ENCODE measurements at places on chromosomes 7 and 10.

- DNase-seq = no peak
Measured at GRCh38 chr10:128499956-128500355, 373.7 kb upstream of the MKI67 start.

DNA sequence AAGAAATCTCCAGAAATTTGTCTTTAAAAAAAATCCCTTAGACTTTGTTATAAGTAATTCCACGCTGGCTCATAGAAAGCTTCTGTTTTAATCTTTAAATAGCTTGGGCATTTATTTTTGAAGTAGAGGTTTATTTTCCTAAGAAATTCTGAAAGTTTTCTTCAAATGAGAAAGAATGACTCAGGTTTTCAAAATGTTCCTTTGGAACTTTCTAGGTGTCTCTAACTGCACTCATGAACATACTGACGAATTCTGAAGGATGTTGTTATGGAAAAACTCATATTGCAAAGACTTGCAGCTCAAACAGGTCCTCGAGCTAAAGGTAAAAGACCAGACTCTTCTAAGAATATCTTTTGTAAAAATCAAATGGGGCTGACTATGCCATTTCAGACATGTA is 10.7 kb downstream of the DGKI start:
- DNase-seq = no peak

DNA sequence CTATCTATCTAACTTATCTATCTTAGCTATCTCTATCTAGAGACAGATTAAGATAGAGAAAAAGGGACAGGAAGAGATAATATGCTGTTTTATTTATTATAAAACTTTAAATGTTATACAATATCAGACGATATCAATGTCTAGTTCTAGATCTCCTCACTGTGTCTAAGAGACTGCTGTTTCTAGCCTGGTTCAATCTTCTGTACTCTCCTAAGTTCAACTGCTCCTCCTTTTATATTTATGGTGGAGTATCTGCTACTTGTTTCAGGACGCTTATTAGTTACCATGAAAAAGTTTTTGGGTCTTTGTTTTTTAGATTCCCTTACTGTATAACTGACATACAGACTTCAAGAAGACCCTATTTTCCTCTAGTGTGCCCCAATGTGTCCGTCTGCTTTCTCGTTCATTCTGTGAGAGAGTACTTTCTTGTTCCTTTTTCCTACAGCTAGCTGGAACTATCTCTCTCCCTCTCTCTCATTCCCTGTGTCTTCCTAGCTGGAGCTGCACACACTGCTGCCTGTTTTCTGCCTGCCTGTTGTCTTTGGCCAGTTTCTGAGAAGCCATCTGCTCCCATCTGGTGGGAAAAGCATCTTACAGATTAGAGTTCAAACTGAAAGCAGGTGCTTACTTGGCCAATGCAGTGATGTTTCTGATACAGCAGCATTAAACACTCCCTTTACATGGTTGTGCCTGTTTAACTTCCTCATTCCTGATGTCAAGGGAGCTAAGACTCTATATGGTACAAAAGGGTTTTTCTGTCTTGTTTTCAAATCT is 49.4 kb upstream of the ARL4A start:
- DNase-seq = no peak

DNA sequence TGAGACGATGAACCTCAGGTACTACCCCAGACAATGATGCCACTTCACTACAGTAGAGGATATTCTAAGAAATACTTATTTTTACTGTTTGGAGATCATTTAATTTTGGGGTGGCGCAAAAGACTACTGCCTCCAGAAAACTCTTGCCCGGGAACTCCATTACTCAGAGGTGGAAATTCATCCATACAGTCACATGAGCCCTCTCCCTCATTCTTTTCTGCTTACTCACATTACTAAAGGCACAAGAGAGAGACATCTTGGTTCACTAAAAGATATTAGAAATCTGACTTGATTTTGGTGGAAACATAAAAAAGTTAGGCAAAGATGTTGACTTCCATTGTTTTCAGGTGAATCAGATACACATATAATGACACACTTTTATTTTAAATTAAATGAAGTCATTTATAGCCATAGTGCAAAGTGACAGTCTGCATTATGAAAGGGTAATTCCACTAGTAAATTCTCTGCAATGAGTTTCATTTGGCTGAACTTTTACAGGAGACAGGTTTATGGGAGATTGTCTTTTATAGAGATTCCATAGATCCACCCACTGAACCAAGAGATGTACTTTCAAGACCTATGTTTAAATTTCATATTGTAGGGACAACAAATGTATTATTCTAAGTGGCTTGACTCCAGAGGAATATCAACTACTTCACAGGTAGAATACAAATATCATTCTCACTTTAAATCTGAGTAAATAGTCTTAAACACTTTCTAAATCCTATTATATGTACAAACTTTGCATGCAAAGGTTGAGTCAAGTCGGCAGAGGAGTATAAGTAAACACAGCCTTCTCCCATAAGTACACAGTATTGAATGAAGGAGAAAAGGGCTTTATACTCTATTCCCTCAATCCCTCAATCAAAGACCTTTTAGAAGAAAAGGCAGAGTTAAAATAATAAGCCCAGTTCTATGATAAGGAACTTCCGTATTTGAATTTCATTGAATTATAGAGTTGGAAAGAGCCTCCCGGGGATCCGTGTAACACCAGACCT is 18.8 kb downstream of the NEBL start:
- DNase-seq = no peak

GRCh38 chr10:74518061-74518460 is 308.3 kb upstream of the KAT6B start:
- DNase-seq = no peak

- no peak for DNase-seq
Measured at GRCh38 chr10:117656385-117657367, 114.1 kb downstream of the EMX2 start.

DNA sequence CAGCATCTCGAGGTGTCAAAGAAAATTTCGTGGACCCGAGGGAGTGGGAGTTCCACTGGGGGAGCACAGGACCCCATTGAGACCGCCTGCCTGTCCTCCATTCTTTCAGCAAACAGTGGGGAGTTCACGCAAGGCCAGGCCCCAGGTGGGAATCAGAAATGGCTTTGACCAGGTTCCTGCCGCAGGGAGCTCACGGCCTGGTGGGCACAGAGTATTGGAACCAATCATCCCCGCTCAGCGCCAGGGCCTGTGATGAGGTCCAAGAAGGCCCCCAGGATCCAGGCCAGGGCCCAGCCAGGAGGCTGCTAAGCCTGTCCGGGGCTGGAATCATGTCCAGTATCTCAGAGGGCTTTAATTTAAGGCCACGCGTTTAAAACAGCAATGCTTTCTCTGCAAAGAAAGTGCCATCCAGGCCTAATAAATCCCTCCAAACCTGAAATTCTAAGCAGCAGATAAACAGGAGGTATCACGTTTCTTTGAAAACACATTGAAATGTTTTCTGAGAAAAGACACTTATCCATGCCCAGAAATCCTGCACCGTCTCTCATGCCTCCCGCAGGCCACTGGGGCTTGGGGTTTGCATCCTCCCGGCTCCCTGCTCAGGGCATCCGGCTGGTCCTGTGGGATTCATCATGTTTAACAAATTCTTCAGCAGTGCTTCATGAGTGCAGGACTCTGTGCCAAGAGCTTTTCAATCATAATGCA is 125.7 kb downstream of the OAT start:
- DNase-seq = no peak

- no peak for DNase-seq
Measured at GRCh38 chr10:20922033-20922432, 24.9 kb upstream of the NEBL start.

- peak; percentile 22 for DNase-seq
Measured at GRCh38 chr7:108570146-108570755, 577 bp downstream of the DNAJB9 start.

DNA sequence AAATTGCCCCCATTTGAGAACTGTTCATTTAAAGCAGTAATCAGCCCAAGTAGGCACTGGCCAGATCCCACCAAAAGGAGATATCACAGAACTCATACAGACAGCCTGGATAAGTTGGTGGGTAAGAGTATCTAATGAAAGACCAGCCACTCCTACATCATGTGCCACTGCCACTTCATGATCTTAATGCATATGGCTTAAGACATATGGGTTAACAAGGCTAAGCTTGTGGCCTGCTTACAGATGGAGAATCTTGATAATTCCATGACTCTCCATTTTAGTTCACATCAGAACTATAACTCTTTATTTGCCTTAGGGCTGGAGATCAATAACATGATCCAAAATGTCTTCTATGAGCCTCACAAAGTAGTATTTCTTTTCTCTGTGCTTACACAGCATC is 6.8 kb upstream of the IFIT1B start:
- DNase-seq = no peak

DNA sequence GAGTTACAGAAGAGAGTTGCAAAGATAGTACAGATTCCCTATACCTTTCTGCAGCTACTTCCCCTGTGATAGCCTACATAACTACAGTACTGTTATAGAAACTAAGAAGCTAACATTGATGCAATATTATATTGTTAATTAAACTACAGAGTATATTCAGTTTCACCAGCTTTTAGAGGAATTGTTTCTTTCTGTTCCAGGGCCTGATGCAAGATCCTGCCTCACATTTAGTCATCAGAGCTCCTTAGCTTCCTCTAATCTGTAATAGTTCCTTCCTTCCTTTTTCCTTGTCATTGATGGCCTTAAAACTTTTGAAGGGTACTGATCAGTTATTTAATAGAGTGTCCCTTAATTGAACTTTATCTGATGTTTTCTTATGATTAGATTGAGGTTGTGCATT is 56.8 kb downstream of the SDHAF3 start:
- DNase-seq = no peak

- DNase-seq = peak; percentile 89
Measured at GRCh38 chr7:12686234-12686890, 1.1 kb upstream of the ARL4A start.

- no peak for DNase-seq
Measured at GRCh38 chr10:78130966-78131710, 97.5 kb downstream of the RPS24 start.

- no peak for DNase-seq
Measured at GRCh38 chr7:55028011-55028410, 9.2 kb downstream of the EGFR start.

DNA sequence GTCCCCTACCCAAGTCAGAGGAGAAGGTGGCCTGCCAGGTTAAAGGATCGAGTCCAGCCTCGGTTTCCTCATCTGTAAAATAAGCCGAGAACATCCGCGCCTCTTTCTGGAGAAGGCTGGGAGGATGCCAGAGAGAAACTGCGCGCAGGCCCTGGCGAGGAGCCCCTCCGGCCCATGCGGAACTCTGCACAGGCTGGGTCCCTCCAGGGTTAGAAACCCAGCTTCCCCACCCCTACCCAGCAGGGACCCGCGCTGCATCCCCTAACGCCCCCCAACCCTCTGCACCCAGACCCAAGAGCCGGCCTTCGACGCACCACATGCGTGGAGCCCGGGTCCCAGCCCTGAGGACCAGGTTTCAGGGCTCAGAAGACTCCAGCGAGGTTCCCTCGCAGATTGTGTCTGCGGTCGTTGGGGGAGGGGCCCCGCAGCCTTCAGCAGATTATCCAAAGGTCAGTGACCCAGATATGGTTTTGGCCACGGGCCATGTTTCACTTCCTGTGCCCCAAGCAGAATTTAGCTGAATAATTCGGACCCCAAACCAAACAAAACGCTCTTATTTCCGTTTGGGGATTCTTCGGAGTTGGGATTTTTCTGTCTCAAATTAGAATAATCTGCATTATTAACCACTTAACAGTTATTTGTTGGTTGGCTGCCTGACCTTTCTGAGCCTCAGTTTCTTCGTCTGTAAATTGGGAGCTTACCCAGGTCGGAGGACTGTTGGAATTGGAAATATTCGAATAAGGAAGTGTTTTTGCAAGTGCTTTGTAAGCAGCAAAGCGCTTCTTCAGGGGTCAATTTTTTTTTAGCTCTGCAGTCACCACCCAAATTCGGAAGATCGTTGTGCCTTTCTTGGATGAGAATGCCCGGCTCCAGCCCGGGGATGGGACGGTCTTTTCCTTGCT is 167.7 kb downstream of the UBE2H start:
- DNase-seq = no peak

- no peak for DNase-seq
Measured at GRCh38 chr7:129417073-129417472, 17.2 kb upstream of the STRIP2 start.

DNA sequence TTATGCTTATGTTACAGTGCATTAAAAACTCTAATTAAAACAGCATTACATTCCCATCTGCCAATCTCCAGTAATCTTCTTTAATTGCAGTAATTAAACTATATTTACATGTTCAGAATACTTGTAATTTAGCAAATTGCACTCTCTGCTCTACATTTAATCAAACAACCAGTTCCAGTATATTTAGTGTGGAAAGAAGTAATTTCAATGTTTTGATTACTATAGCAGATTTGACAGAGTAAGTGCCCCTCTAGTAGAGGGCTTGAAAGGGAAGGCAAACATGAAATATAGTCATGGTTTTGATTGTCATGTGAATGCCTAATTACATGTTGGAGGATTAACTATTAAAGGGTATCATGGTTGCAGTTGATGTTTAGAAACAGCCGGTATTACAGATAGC is 739.7 kb downstream of the AUTS2 start:
- DNase-seq = no peak

- no peak for DNase-seq
Measured at GRCh38 chr7:19069842-19070241, 47.6 kb downstream of the TWIST1 start.

- no peak for DNase-seq
Measured at GRCh38 chr10:31418481-31418880, 99.5 kb downstream of the ZEB1 start.

- DNase-seq = peak; percentile 63
Measured at GRCh38 chr10:30059209-30060107, at the start of gene JCAD. Gene JCAD (minus strand): TSS chr10:30059586. CDS start chr10:30047812, 11,774 bp downstream.
